Cardiac muscle cell (in vitro differentiated cells and primary cell): ENCODE measurements at places on chromosomes 3 and 15. TPM values are rescaled to one million over a fixed set of nuclear protein-coding genes. Genes with fewer than 3 reads are reported as not detected.
A peak's percentile ranks its signal among the peaks of the same experiment; 100 is the strongest.

DNA sequence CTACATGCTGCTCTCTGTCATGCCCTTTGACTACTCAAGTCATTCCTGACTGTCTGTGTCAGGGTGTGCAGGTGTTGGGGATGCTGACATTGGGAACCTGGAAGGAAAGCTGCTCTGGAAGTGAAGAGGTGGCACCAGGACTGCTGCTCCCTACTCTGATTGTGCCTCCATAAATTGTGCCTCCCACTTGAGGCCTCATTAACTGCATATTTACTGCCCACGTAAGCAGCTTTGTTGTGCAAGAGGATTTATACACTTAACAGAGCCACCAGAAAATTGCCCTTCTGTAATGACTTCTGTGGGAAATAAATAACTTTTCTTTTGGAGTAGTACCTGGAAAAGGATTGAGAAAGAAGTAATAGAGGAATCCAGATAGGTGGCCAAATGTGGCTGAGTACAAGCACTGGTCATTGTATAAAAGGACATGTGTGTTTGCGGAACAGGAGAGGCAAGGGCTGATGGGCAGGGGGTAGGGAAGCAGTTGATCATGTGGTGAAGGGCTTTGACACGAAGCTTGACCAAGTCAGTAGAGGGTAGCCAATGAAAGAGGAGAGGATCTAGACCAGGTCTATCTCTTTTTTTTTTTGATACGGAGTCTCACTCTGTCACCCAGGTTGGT is 24.8 kb downstream of the IL20RB start:
- H3K4me1 ChIP-seq: no peaks in the 10 kb centered on the region
- no peak overlapping the region for H3K27ac ChIP-seq
- H3K27me3 ChIP-seq: no peaks in the 10 kb centered on the region
- no peaks in the 10 kb centered on the region for H3K36me3 ChIP-seq
- DNase-seq: no peak

GRCh38 chr3:71885006-71885405 is 100.1 kb upstream of the PROK2 start:
- no peaks in the 10 kb centered on the region for H3K4me1 ChIP-seq
- peaks cover 25% of the 10 kb centered on the region for H3K27me3 ChIP-seq
- no peak overlapping the region for H3K27ac ChIP-seq
- H3K36me3 ChIP-seq: no peaks in the 10 kb centered on the region

DNA sequence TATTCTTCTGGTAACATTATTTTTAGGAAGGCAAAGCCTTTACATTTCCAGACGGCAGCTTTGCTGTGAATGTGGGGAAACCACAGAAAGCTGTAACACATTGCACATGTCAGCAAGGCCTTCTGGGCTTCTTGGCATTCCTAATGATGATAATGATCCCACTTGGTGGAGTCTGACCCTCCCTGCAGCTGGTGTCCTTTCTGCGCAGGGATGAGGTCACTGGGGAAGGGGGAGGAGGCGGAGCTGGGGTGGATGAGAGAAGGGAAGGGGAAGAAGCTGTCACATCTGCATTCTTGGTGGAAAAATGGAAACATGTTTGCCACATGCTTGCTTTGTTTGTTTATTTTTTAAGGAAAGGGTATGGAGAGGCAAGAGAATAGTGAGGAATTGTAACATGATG is 68.6 kb downstream of the FILIP1L start:
- no peaks in the 10 kb centered on the region for H3K36me3 ChIP-seq
- H3K4me1 ChIP-seq: peaks cover 3% of the 10 kb centered on the region
- no peak overlapping the region for H3K4me3 ChIP-seq
- H3K27me3 ChIP-seq: peaks cover 58% of the 10 kb centered on the region

DNA sequence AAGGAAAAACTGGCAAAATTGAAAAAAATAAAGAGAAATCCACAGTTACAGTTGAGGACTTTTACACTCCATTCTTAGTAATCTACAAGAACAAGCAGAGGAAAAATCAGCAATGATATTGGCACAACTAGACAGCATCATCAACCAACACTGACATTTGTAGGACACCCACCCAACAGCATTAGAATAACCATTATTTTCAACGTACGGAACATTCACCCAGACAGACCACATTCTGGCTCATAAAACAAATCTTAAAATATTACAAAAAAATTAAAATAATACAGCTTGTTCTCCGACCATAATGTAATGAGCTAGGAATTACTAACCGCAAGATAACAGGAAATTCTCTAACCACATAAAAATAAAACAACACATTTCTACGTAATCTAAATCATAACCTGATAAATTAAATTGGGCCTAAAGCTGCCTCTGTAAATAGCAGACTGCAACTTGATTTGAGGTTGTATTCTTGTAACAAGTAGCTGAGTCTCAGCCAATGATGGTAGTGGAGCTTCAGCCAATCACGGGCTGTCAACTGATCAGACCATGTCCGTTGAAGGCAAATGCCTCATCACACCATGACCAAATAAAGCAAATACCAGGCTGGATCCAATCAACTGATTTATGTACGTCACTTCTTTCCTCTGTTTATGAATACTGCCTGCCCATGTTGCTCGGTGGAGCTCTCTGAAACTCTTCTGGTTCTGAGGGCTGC is 9.2 kb downstream of the PLSCR4 start:
- H3K27me3 ChIP-seq: no peaks in the 10 kb centered on the region
- DNase-seq: no peak
- H3K36me3 ChIP-seq: no peaks in the 10 kb centered on the region

DNA sequence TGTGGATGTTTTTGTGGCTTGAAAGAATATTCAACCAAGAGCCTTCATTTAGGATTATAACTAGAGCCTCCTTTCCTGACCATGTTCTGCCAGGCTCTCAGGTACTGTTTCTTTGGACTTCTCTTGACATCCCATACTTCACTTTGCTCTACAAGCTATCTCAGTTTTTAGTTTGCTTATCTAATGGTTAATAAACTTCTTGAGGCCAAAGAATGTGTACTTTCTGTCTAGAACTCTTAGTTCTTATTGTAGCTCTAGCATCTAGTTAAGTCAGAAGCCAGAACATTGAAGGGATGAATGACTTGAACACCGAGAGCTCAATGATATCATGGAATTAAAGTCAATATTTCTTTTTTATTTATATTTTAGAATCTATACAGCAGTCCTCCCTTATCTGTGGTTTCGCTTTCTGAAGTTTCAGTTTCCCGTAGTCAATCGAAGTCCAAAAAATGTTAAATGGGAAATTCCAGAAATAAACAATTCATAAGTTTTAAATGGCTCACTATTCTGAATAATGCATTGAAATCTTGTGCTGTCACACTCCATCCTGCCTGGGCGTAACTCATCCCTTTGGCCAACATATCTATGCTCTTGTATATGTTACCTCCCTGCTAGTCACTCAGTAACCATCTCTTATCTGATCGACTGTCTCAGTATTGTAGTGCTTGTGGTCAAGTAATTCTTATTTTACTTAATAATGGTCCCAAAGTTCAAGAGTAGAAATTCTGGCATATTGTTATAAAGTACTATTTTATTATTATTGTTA is 368.6 kb upstream of the RBMS3 start:
- no peaks in the 10 kb centered on the region for H3K27me3 ChIP-seq
- no peaks in the 10 kb centered on the region for H3K36me3 ChIP-seq
- no peak for DNase-seq
- H3K4me1 ChIP-seq: peaks cover 3% of the 10 kb centered on the region
- no peak overlapping the region for H3K27ac ChIP-seq

- no peaks in the 10 kb centered on the region for H3K4me1 ChIP-seq
- H3K4me3 ChIP-seq: no peak overlapping the region
- no peaks in the 10 kb centered on the region for H3K36me3 ChIP-seq
- no peaks in the 10 kb centered on the region for H3K27me3 ChIP-seq
- DNase-seq: no peak
- H3K27ac ChIP-seq: no peak overlapping the region
These were observed 370.5 kb downstream of the CTNNB1 start for GRCh38 chr3:41569632-41570305.

DNA sequence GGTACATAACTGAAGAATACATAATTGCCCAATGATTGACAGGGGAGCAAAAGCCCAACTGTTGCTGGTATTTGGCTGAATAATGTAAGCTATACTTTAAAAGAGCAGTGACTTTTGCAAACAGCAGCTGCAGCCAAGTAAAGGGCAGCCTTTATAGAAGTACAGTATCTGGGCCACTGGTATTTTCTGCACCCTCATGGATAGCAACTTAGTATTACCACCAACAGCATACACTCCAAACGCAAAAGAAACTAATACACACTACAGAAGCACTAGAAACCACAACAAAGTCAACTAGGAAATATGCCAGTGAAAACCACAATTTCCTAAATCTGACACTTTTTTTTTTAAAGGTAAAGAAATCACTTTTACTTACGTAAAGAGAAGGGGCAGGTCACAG is 206.1 kb downstream of the TIGIT start:
- no peaks in the 10 kb centered on the region for H3K4me1 ChIP-seq
- peak; percentile 61 for DNase-seq
- H3K27ac ChIP-seq: no peak overlapping the region

GRCh38 chr3:74537164-74537563 is 77.3 kb downstream of the CNTN3 start:
- DNase-seq: no peak
- H3K27ac ChIP-seq: no peak overlapping the region
- no peaks in the 10 kb centered on the region for H3K4me1 ChIP-seq
- no peaks in the 10 kb centered on the region for H3K36me3 ChIP-seq
- no peak overlapping the region for H3K4me3 ChIP-seq

DNA sequence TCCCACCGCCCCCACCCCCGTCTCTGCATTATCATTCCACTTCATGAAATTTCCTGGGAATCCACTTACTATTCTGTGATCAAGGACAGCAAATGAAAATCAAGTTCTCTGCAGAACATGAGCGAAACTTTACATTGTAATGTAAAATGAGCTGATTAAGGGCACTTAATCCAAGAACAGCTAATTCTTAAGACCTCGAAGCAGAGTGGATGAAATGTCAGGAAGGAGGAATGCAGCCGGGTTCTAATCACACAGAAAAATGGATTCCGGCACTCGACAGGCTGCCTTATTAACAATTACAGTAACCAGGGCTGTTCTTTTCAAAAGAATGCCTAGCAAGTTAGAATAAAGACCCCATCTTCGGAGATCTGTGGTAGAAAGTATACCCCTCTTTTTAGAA is 57.5 kb downstream of the RFTN1 start:
- no peaks in the 10 kb centered on the region for H3K27me3 ChIP-seq
- no peaks in the 10 kb centered on the region for H3K36me3 ChIP-seq
- no peak overlapping the region for H3K4me3 ChIP-seq

GRCh38 chr3:192919901-192920300 is 2.2 kb upstream of the MB21D2 start:
- no peak overlapping the region for H3K4me3 ChIP-seq
- H3K27ac ChIP-seq: no peak overlapping the region
- H3K27me3 ChIP-seq: peaks cover 34% of the 10 kb centered on the region
- no peak for DNase-seq
- no peaks in the 10 kb centered on the region for H3K4me1 ChIP-seq

DNA sequence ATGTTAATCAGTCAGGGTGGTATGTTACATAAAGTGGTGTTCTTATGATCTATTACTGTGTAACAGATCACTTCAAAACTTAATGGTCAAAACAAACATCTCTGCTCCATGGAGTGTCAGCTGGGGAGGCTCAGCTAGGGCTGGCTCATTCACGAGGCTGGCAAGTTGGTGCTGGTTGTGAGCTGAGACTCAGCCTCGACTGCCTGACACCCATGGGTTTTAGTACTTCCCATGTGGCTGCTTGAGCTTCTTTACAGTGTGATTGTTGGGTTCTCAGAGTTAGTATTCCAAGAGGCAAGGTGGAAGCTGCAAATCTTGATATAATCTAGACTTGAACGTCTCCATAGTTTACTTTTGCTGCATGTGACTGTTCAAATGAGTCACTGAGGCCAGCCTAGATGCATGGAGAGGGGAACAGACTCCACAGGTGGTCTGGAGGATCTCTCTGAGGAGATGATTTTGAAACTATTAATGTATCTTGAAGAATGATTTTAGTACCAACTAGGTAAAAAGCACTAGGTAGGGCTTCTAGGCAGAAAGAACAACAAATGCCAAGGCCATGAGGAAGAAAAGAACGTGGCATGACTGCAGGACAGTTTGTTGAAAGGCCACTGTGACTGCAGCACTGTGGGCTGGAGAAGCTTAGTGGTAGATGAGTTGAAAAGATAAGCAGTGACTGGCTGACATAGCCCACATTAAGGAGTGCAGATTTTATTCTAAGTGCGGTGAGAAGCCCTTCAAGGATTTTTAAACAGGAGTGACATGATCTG is 281.1 kb upstream of the PROK2 start:
- H3K4me1 ChIP-seq: no peaks in the 10 kb centered on the region
- H3K27ac ChIP-seq: no peak overlapping the region
- no peaks in the 10 kb centered on the region for H3K27me3 ChIP-seq

DNA sequence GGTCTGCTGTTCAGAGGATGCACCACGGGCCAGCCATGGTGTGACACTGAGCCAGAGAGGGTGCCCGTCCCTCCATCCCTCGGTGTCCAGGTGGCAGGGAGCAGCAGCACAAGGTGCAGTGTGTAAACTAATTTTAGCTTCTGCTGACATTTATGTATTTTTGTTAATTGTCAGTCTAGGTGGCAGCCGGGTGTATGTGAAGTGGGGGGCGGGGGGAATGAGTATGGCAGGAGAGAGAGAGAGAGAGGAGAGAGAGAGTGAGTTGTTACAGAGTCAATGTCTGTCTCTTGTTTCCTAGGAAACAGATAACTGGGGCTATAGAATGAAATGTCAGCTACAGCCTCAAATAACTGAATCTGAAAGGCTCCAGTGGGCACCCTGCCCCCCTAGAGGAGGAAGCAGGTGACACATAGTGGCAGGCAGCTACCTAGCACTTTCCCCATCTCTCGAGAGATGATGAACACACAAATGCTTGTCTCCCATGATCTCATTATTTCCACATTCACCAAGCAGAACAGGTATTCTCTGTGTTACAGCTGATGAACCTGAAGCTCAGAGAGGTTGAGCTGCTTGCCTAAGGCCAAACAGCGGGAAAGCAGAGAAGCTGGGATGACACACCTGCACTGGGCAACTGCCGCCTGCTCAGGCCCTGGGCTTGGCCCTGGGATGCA is 24.7 kb downstream of the RASGRF1 start:
- H3K27ac ChIP-seq: no peak overlapping the region
- DNase-seq: no peak
- peaks cover 11% of the 10 kb centered on the region for H3K4me1 ChIP-seq
- no peak overlapping the region for H3K4me3 ChIP-seq

- H3K4me1 ChIP-seq: peaks cover 9% of the 10 kb centered on the region
- no peaks in the 10 kb centered on the region for H3K27me3 ChIP-seq
- DNase-seq: peak; percentile 83
These were observed 78.1 kb upstream of the RNF7 start for GRCh38 chr3:141659821-141660613.

C15orf62 gene
- total RNA-seq: 1.2 and 1.6 TPM in 2 replicates

ZNF860 gene
- not detected in 2 replicates for total RNA-seq

MAGI1 gene
- 56.4 and 87.0 TPM in 2 replicates for total RNA-seq

GOLGA6D gene
- total RNA-seq: 0.06 and 0.28 TPM in 2 replicates

GNAT1 gene
- total RNA-seq: not detected in 2 replicates

ILDR1 gene
- 0.30 TPM in 1 of 2 replicates, not detected in the other for total RNA-seq

EFCC1 gene
- 0.11 TPM in 1 of 2 replicates, not detected in the other for total RNA-seq

SKIC8 gene
- 61.5 and 71.9 TPM in 2 replicates for total RNA-seq

DISP2 gene
- total RNA-seq: 0.15 and 0.21 TPM in 2 replicates

NISCH gene
- 131 and 205 TPM in 2 replicates for total RNA-seq
